GM04503 (cell line): ENCODE measurements at places on chromosomes 5 and 9.

- DNase-seq = no peak
Observed at GRCh38 chr5:457195-457961, 14.4 kb downstream of the EXOC3 start.

- no peak for DNase-seq
Observed at GRCh38 chr9:131031005-131031641, 22.1 kb downstream of the LAMC3 start.

- no peak for DNase-seq
Observed at GRCh38 chr9:6681957-6682501, 36.5 kb upstream of the GLDC start.

GRCh38 chr5:152181461-152181860 is 223.6 kb downstream of the NMUR2 start:
- DNase-seq = no peak

GRCh38 chr5:90484540-90484939 is 9.9 kb downstream of the POLR3G start:
- DNase-seq = no peak

DNA sequence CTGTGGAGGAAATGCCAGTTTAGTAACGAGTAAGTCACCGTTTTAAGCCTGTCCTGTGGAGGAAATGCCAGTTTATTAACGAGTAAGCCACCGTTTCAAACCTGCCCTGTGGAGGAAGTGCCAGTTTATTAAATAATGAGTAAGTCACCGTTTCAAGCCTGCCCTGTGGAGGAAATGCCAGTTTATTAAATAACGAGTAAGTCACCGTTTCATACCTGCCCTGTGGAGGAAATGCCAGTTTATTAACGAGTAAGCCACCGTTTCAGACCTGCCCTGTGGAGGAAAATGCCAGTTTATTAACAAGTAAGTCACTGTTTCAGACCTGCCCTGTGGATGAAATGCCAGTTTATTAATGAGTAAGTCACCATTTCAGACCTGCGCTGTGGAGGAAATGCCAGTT is 18.9 kb upstream of the PDCD6 start:
- DNase-seq = no peak

- peak; percentile 57 for DNase-seq
Observed at GRCh38 chr5:43482490-43483297, 971 bp downstream of the TMEM267 start.

DNA sequence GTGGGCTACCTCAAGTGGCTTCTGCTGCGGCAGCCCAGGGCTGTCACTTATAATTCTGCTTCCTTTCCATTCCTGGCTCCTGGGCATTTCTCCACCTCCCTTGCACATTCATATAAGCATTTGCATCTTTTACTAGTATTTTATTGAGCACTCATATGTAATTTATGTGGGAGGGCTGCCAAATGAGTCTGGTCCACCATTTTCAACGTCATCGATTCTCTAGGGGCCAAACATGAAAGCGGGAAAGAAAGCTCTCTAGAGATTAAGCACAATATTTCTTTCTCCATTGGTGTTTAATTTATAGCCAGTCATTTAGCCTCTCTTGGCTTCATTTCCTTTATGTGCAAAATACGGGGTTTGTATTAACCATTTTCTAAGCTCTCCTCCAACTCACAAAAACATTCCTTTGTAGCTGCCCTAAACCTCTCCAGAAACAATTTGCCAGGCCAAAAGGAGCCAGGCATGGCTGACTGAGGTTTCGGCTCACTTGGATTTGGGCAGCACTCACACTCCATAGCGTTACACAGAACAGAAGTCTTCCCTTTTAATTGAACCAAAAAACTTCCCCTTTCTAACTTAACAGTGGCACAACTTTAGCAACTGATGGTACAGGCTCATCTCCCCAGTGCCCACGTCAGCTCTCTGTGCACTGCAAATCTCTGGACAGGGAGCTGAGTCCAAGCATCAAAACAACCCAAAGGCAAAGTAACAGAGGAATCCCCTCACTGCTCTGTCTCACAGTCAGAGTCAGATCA is 183.5 kb downstream of the ROR2 start:
- DNase-seq = no peak

- DNase-seq = no peak
Observed at GRCh38 chr9:99411068-99411467, 189.0 kb downstream of the SEC61B start.

DNA sequence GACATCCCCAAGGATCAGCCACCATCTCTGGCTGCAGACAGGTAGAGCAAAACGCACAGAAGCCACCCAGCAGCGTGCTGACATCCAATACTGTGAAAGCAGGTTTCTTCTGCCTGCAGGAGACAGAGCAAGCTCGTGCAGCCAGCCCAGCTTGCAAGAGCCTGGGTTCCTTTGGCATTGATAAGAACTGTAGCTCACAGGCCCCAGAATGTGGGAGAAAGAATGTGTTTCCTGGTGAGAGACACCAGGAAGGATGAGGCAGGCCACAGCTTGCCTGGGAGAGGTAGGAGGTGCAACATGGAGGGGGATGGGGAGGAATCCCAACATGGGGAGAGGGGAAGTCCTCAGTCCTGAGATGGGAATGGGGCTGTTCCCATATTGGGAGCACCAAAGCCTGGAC is 34.0 kb upstream of the ARAP3 start:
- DNase-seq = no peak

DNA sequence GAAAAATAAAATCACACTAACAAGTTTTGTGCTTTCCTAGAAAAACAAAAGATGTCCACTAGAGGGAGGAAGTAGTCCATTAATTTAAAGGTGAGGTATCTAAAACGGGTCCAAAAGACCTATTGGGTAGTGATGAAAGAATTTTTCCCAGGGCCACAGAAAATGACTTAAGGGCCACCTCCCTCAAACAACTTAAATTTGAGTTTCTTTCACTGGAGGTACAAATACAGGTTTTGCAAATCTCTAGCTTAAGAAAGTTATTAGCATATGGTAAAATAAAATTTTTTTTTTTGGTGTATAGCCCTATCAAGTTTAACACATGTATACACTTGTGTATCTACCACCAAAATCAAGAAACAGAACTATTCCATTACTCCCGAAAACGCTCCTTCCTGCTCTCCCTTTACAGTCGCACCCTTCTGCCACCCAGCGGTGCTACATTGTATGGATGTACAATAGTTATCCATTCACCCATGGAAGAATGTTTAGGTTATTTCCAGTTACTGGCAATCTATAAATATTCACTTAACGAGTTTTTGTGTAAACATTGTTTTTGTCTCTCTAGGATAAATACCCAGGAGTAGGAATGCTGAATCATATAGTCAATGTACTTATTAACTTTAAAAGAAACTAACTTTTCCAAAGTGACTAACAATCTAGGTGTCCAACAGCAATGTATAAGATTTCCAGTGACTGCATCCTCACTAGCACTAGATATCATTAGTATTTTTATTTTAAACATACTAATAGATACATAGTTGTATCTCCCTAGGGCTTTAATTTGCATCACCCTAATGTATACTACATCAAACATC is 21.9 kb downstream of the DEPDC1B start:
- no peak for DNase-seq

DNA sequence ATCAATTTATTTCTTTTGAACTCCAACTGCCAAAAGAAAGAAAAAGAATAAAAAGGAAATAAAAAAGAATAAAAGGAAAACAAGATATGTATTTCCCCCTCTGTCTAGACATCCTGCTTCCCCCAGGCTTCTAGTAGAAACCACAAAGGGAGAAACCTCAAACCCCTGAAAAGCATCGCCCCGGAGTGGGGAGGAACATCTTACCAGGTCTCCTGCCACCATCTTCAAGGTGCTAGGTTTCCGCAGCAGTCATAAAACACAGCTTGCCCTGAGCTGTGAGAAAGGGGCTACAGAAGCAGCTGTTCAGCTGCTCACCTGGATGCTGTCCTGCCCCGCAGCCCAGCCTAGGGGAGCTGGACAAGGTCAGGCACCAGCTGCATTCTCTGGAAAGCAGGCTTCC is 487.7 kb downstream of the GADD45G start:
- no peak for DNase-seq

- DNase-seq = no peak
Observed at GRCh38 chr5:155144956-155145355, 131.4 kb downstream of the KIF4B start.

DNA sequence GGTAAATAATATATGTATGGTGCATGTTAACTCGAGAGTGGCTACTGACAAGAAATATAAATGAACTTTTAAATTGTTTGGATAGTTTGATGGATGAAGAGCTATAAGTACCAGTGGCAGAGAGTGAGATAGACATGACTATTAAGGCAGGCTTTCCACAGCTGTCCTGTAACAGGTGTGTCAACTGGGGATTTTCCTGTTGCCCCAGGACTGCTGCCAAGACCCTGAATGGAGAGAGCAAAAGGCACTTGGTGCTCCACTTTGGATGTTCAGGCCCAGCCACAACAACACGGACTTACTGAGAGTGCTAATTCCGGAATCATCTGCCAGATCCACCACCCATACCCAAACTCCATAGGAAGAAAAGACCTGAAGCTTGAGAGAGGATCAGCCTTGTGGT is 215.1 kb downstream of the SEC61B start:
- no peak for DNase-seq

DNA sequence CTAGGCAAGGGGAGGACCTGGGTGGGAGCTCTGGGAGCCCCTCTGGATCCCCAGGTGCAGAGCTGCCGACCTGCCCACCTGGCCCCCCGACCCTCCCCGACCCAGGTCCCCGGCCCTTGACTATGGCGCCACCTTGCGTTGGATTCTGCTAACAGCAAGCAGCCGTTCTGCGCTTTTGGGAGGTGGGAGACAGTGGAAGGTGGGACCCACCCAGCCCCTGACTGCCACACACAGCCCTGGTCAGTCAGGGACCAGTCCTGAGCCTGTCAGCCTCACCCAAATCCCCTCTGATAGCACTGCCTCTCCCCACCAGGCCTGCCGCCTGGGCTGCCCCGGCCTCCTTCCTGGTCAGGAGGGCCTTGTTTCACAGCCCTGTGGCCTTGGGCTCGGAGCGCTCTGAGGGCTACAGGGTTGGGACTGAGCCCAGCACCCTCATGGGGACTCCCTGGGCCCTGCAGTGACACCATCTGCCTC is 77.9 kb downstream of the HMCN2 start:
- DNase-seq = no peak

DNA sequence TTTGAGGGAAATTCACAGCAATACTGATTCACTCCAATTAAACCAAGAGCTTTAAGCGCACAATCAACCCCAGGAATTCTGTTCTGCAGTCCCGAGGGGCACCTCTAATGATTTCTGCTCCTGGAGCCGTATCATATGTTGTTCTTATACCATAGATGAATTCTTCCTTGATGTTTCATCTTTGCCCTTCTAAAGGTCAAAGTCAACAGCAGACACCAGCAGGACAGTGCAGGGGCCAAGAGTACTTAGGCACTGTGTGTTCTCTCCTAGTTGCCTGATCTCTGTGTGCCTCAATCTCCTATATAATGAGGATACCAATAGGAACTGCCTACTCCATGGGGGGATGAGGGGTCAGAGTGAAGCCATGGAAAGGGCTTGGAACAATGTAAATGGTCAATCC is 16.5 kb downstream of the EPB41L4B start:
- DNase-seq = no peak

DNA sequence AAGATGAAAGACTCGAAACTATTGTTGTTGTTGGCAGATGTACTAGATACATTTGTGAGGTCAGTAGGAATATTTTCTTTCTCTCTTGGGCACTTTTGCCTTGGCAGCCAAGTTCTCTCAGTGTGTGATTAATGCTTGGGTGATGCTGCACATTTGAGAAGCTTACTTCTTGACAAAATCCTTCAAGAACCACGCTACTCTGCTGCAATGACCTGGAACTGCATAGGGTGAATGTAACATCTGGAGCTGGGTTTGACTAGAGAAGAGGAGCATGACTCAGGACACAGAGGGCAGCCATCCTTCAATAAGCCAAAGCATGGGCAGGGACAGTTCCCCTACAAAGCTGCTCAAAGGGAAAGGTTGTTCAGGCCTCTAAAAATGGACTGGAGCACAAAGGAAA is 75.5 kb upstream of the PUM3 start:
- DNase-seq = peak; percentile 59

DNA sequence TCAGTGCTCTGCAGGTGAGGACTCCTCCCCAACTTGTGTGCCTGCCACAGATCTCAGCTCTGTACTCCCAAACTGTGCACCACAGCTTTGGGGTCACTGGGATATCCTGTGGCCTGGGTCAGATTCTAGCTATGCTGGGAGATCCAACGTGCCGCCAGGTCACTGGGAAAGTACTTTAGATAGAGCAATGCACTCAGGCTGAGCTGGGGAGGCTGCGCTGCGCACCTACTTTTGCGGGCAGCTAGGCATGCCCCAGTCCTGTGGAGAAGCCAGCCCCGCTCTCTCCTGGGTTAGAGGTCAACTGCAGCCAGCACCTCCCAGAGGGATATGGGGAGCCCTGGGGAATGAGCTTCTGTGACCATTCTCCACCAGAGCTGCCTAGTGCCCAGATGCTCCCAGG is 552.1 kb upstream of the CDH9 start:
- DNase-seq = no peak

- no peak for DNase-seq
Observed at GRCh38 chr5:166377756-166378155, 1913.7 kb upstream of the WWC1 start.

DNA sequence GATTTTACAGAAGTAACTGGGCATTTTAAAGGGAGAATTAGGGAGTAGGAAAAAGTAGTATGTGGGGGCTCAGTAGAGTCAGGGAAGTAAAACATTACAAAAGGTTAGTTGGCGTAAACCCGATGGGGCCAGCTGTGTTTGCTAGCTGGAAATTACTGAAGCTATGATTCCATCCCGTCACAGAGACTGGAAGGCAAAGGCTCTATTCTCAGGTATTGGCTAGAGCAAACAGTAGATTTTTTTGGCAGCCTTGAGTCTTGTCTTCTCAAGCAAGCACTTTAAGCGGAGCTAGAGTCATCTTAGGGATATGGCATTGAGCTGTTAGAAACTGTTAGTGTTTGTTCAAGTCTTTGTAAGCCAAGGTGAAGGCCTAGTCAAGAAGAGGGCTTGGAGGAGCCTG is 121.5 kb downstream of the PAM start:
- no peak for DNase-seq
